Right atrium auricular region (tissue), 2 donors: ENCODE measurements at places on chromosomes 6 and 20. TPM values are rescaled to one million over a fixed set of nuclear protein-coding genes. Genes with fewer than 3 reads are reported as not detected.

- no peak for DNase-seq
These were observed 792.6 kb downstream of the PHF3 start for GRCh38 chr6:64428186-64428585.

GRCh38 chr6:138539876-138540275 lies 40.6 kb upstream of the NHSL1 start:
- no peak for DNase-seq

DNA sequence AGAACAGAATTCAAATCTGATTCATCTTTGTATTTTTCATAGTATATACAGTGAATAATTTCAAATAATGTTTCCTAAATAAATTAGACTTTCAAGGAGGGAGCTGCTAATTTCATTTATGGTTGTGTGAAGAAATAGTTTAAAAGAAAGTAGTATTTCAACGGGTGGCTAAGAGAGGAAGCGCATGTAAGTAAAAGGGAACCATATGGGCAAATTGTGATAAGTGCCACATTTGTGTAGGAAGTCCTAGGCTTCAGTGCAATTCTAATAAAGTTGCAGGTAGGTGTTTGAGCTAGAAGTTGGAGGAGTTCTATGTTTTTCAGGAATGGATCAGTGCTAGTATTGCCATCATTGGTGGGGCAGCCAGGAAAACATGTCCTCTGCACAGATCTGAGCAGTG lies 178.8 kb upstream of the PRDM1 start:
- no peak for DNase-seq

DNA sequence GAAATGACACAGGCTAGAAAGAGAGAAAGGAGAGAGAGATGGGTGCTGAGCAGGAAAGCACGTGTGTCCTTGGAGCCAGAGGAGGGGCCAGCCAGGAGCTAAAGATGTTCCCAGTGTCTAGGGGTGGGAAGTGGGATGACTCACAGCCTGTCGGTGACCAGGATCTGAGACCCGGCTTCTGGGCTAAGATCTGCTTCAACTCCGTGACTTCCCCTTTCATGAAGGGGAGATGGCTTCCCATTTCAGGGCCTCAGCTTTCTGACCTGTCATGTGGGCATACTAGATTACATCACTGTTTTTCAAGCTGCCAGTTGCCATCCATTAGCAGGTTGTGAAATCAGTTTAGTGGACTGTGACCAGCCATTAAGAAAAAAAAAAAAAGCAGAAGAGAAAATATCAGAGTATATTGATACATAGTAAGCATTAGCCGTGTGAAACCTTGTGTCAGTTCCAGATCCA lies 5.4 kb downstream of the TGM3 start:
- DNase-seq = peak; percentile 67

DNA sequence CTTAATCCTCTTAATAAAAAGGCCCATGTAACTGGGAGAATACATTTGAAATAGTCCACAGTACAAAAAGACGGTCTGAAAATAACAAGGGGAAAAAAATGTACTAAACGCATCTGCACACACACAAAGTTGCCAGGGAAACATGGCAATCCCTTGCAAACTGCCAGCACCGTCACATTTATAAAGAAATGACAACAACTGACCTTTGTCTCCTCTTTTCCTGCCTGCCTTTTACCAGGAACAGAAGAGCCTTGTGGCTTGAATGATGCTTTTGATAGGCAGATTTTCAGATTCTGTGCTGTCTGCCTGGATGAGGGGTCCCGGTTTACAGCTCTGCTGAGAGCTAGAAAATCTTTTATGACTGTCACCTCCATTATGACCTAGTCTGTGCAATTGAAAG lies 308.6 kb upstream of the ZFP64 start:
- no peak for DNase-seq

- no peak for DNase-seq
These were observed 9.6 kb downstream of the SCUBE3 start for GRCh38 chr6:35223396-35223795.

GRCh38 chr6:155349129-155349528 lies 34.8 kb upstream of the TFB1M start:
- DNase-seq = no peak

GRCh38 chr20:62824476-62825332 lies 7.9 kb downstream of the COL9A3 start:
- DNase-seq = no peak

DNA sequence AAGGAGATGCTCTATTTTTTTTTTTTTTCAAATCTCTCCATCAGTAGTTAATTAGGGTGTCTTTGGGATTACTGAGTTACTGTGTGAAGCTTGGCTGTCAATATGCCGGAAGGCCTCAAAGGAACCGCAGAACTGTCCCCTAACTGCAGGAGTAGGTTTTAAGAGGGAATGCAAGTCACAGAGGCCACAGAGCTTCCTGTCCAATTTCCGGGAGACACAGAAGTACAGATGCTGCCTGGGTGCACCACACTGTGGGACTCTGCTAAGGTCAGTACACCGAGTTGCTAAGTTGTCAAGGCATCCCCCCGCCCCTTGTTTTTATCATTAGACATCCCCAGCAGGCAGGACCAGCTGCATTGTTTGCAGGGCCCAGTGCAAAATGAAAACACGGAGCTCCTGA lies 120.2 kb upstream of the RAB32 start:
- no peak for DNase-seq

DNA sequence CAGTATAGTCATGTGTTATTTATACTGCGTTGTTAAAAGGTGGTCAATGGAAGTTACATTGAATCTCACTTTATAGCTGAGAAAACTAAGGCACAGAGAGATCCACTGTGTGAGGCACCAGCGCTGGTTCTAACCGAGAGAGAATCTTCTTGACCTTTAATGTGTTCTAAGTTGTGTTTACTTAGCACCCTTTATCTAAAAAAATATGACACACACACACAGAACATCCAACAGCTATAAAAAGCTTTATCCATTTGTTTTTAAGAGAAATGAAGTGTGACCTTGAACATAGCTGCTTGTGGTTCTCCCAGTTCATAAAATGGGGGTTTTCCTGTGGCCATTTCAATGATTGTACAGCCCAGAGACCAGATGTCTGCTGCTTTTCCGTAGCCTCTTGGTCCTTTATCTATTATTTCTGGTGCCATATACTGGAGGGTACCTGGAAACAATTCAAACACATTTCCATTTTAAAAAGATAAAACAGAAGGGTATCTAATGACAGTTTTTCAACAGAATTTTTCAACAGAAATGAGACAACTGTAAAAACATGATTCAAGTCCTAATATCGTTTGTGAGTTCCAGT lies 54.8 kb upstream of the MAP7 start:
- no peak for DNase-seq

GRCh38 chr6:123888771-123889513 lies 85.3 kb downstream of the NKAIN2 start:
- DNase-seq = no peak

Gene IMPG1
- total RNA-seq = not detected

Gene PRSS35
- total RNA-seq = 0.85 TPM

Gene LY6G6F
- total RNA-seq = not detected

Gene ADIG
- not detected for total RNA-seq

Gene STMND1
- not detected for total RNA-seq

Gene LGSN
- total RNA-seq = not detected

Gene SLC32A1
- not detected for total RNA-seq
